ENCODE measurements at places on chromosomes 6 and 20. TPM values are rescaled to one million over a fixed set of nuclear protein-coding genes. Genes with fewer than 3 reads are reported as not detected.

DNA sequence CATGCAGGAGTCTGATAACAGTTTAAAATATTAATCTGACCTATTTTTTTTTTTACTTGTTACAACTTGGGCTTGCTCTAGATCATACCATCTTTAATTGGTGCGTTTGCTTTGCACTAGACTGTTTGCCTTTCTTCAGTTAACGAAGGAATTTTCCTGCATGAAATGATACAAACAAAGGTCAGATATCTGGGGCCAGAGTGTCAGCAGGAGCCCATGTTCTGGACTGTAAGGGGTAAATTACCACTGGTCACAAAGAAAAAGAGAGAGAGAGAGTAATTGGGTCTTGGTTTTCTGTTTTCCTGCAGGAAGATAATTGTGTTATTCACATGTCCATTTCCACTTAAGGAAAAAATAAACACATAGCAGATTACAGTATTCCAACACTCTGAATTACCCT is 399.4 kb upstream of the MARCKS start:
- no peak for DNase-seq

Gene TXLNB
- total RNA-seq: 0.07 TPM

DNA sequence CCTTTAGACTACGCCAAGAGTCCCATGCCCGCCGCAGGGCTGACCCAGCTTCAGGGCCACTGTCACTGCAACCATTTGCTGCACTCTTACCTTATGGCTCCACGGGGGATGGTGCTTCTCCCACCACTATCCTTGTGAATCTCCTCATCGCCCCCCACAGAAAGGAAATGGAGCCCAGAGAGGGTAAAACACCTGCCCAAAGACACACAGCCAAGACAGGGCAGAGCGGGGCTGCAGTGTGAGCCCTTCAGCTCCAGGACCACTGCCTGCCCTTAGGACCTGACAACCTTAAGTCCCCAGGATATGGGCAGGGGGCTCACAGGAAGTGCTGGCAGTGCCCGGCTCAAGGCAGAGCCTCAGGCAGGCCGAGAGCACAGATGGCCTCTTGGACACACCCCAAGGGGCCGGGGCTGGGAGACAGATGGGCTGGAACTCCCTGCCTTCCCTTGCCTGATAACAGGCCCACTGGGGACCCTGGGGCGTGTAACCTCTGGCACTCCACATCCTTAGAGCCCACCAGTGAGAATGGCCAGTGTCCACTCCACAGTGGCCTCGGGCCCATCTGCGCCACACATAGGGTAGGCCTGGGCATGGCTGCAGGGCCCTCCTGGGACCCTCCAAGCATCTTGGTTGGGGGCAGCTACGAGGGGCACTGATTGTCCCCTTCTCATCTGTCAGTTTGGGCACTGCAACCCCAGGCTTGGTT is 265.2 kb downstream of the TAF4 start:
- no peak for DNase-seq

GRCh38 chr6:42251500-42251899 is 33.8 kb upstream of the MRPS10 start:
- DNase-seq: no peak

Gene SCGN
- 3.5 TPM for total RNA-seq

Gene RCAN2
- 2.2 TPM for total RNA-seq

- no peak for DNase-seq
Observed at GRCh38 chr6:47478233-47479139, 897 bp downstream of the CD2AP start.

Gene OLIG3
- not detected for total RNA-seq

- DNase-seq: no peak
Observed at GRCh38 chr6:169885131-169885530, 133.7 kb downstream of the ERMARD start.

- DNase-seq: no peak
Observed at GRCh38 chr6:83432636-83433035, 1.8 kb upstream of the ME1 start.

GRCh38 chr6:220312-220711 is 72.0 kb upstream of the DUSP22 start:
- no peak for DNase-seq

DNA sequence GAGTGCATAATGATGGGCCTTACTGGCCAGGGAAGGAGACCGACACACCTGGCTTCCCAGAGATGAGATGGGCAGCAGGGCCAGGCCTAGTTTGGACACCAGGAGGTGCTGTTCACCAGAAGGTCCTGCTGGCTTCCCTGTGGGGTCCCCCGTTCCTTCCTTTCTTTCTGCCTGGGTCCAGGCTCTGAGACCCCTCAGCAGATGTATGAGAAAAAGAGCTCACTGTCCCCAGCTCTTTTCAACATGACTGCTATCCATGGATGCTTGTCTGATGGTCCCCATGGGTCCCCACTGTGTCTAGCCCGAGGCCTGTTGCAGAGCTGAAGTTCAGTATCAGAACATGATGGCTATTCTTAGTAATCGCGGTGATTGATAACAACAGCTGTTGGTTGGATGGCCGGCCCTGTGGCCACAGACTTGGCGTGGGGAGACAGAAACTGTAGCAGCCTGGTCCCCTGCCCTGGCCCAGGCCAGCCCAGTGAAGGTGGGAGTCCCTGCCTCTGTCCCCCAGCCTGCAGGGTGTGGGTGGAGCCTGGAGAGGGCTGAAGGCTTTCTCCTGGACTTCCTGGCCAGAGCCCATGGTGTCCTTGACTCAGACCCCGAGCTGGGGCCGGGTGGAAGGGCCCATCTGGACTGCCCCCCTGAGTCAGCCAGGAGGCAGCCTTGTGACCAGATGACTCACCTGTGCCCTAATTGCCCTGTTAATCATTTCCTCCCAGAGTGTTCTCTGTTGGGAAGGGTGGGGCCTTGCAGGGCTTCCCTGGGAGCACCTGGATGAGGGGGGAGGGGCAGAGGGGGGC is 9.9 kb upstream of the BAK1 start:
- peak; percentile 94 for DNase-seq

GRCh38 chr6:128738112-128738511 is 144.8 kb upstream of the LAMA2 start:
- no peak for DNase-seq

DNA sequence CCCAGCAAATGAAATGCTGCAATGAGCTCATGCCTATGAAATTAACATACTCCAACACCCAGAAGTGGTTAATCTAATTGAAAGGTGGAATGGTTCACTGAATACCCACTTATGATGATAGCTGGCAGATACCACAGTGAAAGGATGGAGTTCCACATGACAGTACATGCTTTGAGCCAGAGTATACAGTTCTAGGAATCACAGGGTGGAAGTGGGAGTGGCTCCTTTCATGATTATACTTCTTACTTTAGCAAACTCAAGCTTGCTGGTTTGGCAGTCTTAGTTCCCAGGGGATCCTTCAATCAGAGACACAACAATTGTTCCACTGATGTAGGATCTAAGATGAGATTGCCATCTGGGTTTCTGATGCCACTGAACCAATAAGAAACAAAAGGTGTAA is 21.5 kb downstream of the CD164 start:
- no peak for DNase-seq

DNA sequence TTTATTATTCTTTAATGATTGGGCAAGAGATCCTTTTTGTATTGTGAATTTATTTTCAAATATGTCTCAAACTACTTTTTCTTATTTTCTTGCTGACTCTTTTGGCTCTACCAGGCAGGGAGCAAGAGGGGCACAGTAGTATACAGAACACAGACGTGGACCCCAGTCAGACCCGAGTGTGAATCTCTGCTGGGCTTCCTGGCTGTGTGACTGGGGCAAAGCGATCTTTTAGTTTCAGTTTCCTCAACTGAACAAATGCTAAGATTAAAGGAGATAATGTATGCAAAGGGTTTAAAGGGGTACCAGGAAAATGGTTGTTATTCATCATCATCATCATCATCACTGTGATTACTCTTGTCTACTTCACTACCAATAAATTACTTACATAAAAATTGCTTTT is 317.5 kb downstream of the HIVEP2 start:
- no peak for DNase-seq

Gene ZSWIM1
- 20.2 TPM for total RNA-seq

Gene CDSN
- 0.35 TPM for total RNA-seq

Data from Calu3 (cell line).